ENCODE measurements at places on chromosomes 12 and 14. TPM values are rescaled to one million over a fixed set of nuclear protein-coding genes. Genes with fewer than 3 reads are reported as not detected.

Gene ZBTB39
- total RNA-seq = 11.0 TPM

Gene NRL
- total RNA-seq = 2.3 TPM

Gene KRT4
- not detected for total RNA-seq

DNA sequence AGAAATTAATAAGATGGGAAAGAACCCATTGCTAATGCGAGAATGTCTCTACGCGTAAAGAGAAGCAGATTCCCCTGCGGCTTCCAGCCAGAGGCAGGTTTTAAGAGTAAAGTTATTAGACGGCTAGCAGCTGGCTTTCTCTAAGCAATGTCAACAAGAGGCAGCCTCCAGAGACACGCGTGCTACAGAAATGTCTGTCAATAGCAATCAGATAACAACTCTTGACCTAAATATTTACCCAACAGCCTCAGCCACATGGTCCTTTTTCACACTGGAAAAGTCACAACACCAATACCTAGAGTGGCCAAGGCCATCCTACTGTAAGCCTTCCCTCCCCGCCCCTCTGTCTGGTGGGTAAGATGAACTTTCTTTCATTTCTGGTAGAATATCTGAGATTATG lies 146.0 kb upstream of the SFSWAP start:
- DNase-seq = no peak
- no peaks in the 10 kb centered on the region for H3K4me1 ChIP-seq
- H3K36me3 ChIP-seq = peaks cover 10% of the 10 kb centered on the region
- H3K27ac ChIP-seq = no peak overlapping the region
- peaks cover 80% of the 10 kb centered on the region for H3K27me3 ChIP-seq

DNA sequence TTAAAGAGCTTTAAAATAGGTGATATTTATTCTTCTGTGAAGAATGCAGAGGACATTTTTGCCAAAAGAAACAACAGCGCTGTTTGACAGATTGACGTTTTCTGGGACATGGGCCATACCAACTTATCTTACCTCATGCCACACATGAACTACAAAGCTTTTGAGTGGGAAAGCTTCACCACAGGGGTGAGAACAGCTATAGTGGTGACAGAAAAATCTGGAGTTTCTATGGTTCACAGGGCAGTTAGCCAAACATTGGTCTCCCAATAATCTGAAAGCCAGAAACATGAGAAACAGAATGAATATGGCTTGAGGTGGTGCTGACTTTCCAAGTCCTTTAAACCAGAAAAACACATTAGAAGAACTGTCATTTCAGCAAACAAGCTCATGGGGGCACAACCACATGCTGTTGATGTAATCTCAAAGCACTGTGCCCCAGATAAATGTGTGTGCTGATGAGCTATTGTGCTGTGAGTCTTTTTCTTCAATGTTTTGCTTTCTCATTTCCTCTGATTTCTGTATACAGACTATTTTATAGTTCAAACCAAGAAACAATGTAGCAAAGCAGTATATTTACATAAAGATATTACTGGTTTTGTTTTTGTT lies 905.4 kb downstream of the SLC16A7 start:
- no peaks in the 10 kb centered on the region for H3K36me3 ChIP-seq
- no peak overlapping the region for H3K4me3 ChIP-seq
- H3K4me1 ChIP-seq = no peaks in the 10 kb centered on the region
- DNase-seq = peak; percentile 10
- no peaks in the 10 kb centered on the region for H3K27me3 ChIP-seq

GRCh38 chr14:53793790-53794505 lies 162.7 kb downstream of the BMP4 start:
- no peak overlapping the region for H3K27ac ChIP-seq
- H3K36me3 ChIP-seq = no peaks in the 10 kb centered on the region
- no peak overlapping the region for H3K4me3 ChIP-seq

DNA sequence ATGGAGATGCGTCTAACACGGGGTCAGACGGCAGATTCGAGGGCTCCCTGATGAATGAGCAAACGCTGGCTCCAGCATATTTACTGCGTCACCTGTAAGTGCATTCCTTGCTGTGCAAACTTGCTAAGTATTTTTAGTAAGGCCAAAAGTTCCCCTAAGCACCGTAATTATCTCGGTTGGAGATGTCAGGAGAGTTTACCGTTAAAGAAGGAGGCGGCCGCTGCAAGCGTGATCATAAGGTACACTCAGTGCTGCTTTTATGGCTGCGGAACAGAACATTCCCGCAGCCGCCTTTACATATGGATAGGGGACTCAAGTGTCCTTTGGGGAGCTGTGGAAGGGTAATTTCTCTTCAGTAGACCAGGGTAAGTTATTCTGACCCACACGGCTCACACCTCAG lies 175.6 kb downstream of the GLT1D1 start:
- DNase-seq = no peak
- H3K4me1 ChIP-seq = no peaks in the 10 kb centered on the region
- no peak overlapping the region for H3K4me3 ChIP-seq
- no peak overlapping the region for H3K27ac ChIP-seq
- H3K36me3 ChIP-seq = no peaks in the 10 kb centered on the region

GRCh38 chr12:67609226-67609870 lies 39.2 kb upstream of the DYRK2 start:
- DNase-seq = no peak
- no peak overlapping the region for H3K27ac ChIP-seq
- H3K27me3 ChIP-seq = no peaks in the 10 kb centered on the region

- H3K27me3 ChIP-seq = peaks cover 50% of the 10 kb centered on the region
- no peaks in the 10 kb centered on the region for H3K36me3 ChIP-seq
- H3K27ac ChIP-seq = no peak overlapping the region
- no peaks in the 10 kb centered on the region for H3K4me1 ChIP-seq
Measured at GRCh38 chr12:68198507-68199086, 27.0 kb downstream of the IL26 start.

DNA sequence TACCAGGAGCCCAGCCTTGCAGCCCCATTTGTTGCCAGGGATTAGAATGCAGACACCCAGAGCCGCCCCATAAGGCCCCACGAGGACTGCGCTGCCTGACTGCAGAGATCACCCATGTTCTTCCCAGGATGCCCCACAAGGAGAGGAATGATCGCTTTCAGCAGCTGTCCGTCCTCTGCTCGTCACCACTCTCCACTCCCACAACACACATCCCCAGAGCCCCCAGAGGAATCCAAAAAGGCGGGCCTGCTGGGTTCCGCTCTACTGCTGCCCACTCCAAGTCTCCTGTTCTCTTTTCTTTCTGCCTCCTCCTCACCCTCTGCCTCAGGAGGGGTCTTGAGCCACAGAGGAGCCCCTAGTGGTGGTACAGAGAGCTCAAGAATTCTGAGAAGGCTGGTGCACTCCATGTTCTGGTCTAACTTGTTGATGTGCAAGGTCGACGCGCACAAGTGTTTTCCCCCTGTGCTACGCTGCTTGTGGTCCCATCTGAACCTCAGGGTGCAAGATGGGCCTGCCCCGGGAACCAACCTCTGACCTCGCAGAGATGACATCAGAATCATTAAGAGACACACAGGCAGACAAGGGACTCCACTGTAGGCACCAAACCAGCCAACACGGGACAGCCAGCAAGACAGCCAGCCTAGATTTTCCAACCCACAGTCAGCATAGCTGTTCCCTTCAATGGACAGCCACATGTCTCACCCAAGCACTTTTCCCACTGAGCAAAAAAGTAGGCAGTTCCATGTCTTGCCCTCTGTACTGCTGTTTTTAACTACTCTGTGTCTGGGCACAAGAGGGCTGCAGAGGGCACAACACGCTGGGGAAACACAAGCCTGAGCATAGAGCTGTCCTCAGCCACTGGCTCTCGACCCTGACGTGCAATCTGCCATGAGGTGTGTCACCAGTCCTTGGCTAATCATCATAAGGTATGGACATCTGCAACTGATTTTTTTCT lies 29.9 kb downstream of the PXN start:
- H3K27ac ChIP-seq = no peak overlapping the region
- no peak overlapping the region for H3K4me3 ChIP-seq
- H3K4me1 ChIP-seq = peaks cover 74% of the 10 kb centered on the region
- no peak for DNase-seq
- no peaks in the 10 kb centered on the region for H3K27me3 ChIP-seq

- no peaks in the 10 kb centered on the region for H3K4me1 ChIP-seq
- DNase-seq = no peak
- H3K27me3 ChIP-seq = no peaks in the 10 kb centered on the region
- no peak overlapping the region for H3K4me3 ChIP-seq
- no peak overlapping the region for H3K27ac ChIP-seq
Measured at GRCh38 chr12:70154960-70155589, 88.2 kb upstream of the CNOT2 start.

DNA sequence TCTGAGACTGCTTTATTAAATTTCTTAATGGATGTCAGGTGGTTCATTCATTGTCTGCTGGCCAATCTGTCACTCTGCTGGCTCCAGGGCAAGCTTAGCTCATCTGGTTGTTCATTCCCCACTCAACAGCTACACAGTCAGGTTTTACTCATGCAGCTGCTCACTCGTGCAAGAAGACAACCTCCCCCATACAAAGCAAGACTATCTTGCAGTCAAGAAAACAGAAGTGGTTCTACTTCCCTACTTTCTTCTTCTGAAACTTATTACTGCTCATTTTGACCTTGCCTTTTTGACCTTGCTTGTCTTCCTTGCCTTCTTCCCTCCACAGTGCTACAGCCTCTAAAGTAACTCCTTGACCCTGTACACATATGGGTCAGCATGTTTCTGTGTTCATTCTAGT lies 277.9 kb downstream of the SSPN start:
- no peak for DNase-seq
- no peaks in the 10 kb centered on the region for H3K4me1 ChIP-seq
- H3K36me3 ChIP-seq = no peaks in the 10 kb centered on the region
- H3K4me3 ChIP-seq = no peak overlapping the region
- H3K27me3 ChIP-seq = no peaks in the 10 kb centered on the region
- H3K27ac ChIP-seq = no peak overlapping the region

- H3K4me3 ChIP-seq = no peak overlapping the region
- H3K27ac ChIP-seq = no peak overlapping the region
- H3K4me1 ChIP-seq = peaks cover 14% of the 10 kb centered on the region
- DNase-seq = no peak
Measured at GRCh38 chr14:63705561-63706070, 22.2 kb downstream of the SGPP1 start.

GRCh38 chr14:75205591-75205990 lies 29.2 kb upstream of the TMED10 start:
- H3K27ac ChIP-seq = no peak overlapping the region
- H3K36me3 ChIP-seq = peaks cover 2% of the 10 kb centered on the region
- H3K4me3 ChIP-seq = no peak overlapping the region
- H3K4me1 ChIP-seq = peaks cover 28% of the 10 kb centered on the region
- DNase-seq = no peak
